Kidney (tissue), 22 donors: ENCODE measurements at places on chromosomes 11 and 22. TPM values are rescaled to one million over a fixed set of nuclear protein-coding genes. Genes with fewer than 3 reads are reported as not detected.

The KRTAP5-10 gene
- not detected for total RNA-seq

The NOX4 gene
- total RNA-seq, result 13.0 TPM

The P2RX6 gene
- 1.0 TPM for total RNA-seq

The C11orf65 gene
- 1.1 TPM for total RNA-seq

The CHEK2 gene
- 10.1 TPM for total RNA-seq

The OR52A1 gene
- not detected for total RNA-seq

The OR51A7 gene
- not detected for total RNA-seq

The PRPF19 gene
- 72.1 TPM for total RNA-seq

The FGF19 gene
- not detected for total RNA-seq

The APOL6 gene
- total RNA-seq, result 30.2 TPM
